ENCODE measurements at places on chromosomes 4 and X.

GRCh38 chr4:23368081-23368697, 521.7 kb downstream of the PPARGC1A start:
- H3K4me1 ChIP-seq: peaks cover 3% of the 10 kb centered on the region
- H3K27ac ChIP-seq: no peak overlapping the region
- H3K36me3 ChIP-seq: no peaks in the 10 kb centered on the region

- H3K4me3 ChIP-seq: no peak overlapping the region
- no peaks in the 10 kb centered on the region for H3K36me3 ChIP-seq
- H3K27me3 ChIP-seq: no peaks in the 10 kb centered on the region
- no peak for DNase-seq
- H3K27ac ChIP-seq: no peak overlapping the region
Observed at GRCh38 chr4:67401902-67402301, 143.4 kb downstream of the CENPC start.

- no peaks in the 10 kb centered on the region for H3K4me1 ChIP-seq
- no peak overlapping the region for H3K27ac ChIP-seq
- no peaks in the 10 kb centered on the region for H3K36me3 ChIP-seq
- H3K27me3 ChIP-seq: no peaks in the 10 kb centered on the region
- no peak overlapping the region for H3K4me3 ChIP-seq
- DNase-seq: no peak
Observed at GRCh38 chrX:19034025-19034424, 50.1 kb upstream of the PHKA2 start.

GRCh38 chr4:173318648-173319211, 15.4 kb downstream of the HMGB2 start:
- H3K4me3 ChIP-seq: no peak overlapping the region
- DNase-seq: no peak
- H3K4me1 ChIP-seq: 0 out of 2 replicates have a peak, but pooled peaks cover 2% of the 10 kb centered on the region
- H3K36me3 ChIP-seq: peaks cover 21% of the 10 kb centered on the region

GRCh38 chr4:15333692-15334633, 93.9 kb upstream of the C1QTNF7 start:
- no peaks in the 10 kb centered on the region for H3K36me3 ChIP-seq
- H3K4me3 ChIP-seq: no peak overlapping the region
- H3K4me1 ChIP-seq: 0 out of 2 replicates have a peak, but pooled peaks cover 2% of the 10 kb centered on the region
- no peak for DNase-seq
